ENCODE measurements at places on chromosomes 2 and 18.

DNA sequence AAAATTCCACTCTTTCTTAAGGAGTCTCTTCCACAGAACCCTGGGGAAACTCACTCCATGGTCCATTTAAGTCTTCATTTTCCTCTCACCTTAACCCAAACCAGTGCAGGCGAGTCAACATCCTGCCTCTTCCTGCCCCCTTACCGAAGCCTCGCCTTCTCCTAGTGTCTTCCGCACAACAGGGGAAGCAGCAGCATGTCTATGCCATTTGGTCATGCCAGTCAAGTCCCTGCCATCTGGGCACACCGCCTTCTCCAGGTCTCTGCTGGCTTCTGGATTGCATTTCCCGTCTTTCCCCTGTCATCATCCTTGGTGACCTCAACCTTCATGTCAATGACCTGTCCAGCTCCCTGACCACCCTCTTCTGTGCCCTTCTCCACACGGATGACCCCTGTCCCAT, 77.3 kb upstream of the FZD7 start:
- no peak overlapping the region for H3K27ac ChIP-seq
- H3K4me3 ChIP-seq: no peak overlapping the region
- no peaks in the 10 kb centered on the region for H3K36me3 ChIP-seq
- H3K4me1 ChIP-seq: peaks cover 12% of the 10 kb centered on the region

- peaks cover 2% of the 10 kb centered on the region for H3K4me1 ChIP-seq
- no peak overlapping the region for H3K27ac ChIP-seq
- H3K27me3 ChIP-seq: no peaks in the 10 kb centered on the region
- DNase-seq: no peak
- no peak overlapping the region for H3K4me3 ChIP-seq
Measured at GRCh38 chr2:158756331-158756730, 38.8 kb upstream of the DAPL1 start.

- H3K4me3 ChIP-seq: no peak overlapping the region
- H3K27me3 ChIP-seq: no peaks in the 10 kb centered on the region
- H3K27ac ChIP-seq: no peak overlapping the region
- no peak for DNase-seq
- no peaks in the 10 kb centered on the region for H3K4me1 ChIP-seq
Measured at GRCh38 chr2:213296270-213296669, 12.0 kb downstream of the SPAG16 start.

- H3K27ac ChIP-seq: no peak overlapping the region
- no peaks in the 10 kb centered on the region for H3K27me3 ChIP-seq
- no peaks in the 10 kb centered on the region for H3K36me3 ChIP-seq
- DNase-seq: no peak
Measured at GRCh38 chr2:2926858-2927175, 450.8 kb downstream of the EIPR1 start.
